Thoracic aorta (tissue), 2 donors: ENCODE measurements at places on chromosomes 13 and 19.

GRCh38 chr13:41587490-41587889 is 130.1 kb downstream of the RGCC start:
- DNase-seq, result no peak

- no peak for DNase-seq
Observed at GRCh38 chr19:49907745-49908446, 11.2 kb upstream of the IL4I1 start.

DNA sequence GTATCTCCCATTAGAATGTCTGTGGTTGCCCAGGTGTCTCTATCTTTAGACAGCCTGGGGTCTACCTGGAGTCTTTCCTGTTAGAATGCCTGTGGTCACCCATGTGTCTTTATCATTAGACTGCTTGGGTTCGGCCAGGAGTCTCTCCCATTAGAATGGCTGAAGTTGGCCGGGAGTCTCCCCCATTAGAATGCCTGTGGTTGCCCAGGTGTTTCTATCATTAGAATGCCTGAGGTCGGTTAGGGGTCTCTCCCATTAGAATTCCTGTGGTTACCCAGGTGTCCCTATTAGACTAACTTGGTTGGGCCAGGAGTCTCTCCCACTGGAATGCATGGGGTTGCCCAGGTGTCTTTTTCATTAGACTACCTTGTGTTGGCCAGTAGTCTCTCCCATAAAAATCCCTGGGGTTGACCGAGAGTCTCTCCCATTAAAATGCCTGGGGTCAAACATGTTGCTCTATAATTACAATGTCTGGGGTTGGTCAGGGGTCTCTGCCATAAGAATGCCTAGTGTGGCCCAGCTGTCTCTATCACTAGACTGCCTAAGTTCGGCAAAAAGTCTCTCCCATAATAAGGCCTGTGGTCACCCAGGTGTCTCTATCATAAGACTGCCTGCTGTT is 1448.7 kb downstream of the UQCRFS1 start:
- DNase-seq, result no peak

DNA sequence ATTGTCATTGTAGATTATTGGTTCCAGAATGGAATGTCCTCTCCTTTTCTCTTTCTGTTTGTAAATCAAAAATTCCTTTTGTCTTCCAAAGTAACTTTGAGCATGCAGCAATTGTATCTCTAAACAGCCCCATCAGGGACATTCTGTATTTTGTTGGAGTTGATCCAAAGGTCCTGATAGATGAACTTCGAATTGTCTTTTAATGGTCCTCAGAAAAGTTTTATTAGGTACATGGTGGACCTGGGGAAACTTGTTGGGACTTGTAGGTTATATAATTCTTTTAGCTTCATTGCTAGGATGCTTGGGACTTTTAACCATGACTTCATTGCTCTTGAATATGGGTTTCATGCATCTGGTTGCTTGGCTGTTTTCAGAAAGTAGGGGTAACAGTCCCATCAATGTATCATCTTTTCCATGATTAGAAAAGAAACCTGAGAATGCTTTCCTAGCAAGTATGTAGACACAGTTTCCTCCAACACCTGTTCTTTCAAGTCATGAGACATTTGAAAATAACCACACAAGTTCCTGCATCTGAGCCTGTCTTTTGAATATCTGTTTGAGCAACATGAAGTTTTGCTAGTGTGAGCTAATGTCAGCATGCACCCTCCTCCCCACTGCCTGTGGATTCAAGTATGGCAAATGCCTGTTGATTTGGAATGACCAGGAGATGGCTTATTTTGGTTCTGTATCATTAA is 413.1 kb downstream of the KCNRG start:
- no peak for DNase-seq

- DNase-seq, result no peak
Observed at GRCh38 chr19:2160379-2160778, 3.4 kb upstream of the DOT1L start.

DNA sequence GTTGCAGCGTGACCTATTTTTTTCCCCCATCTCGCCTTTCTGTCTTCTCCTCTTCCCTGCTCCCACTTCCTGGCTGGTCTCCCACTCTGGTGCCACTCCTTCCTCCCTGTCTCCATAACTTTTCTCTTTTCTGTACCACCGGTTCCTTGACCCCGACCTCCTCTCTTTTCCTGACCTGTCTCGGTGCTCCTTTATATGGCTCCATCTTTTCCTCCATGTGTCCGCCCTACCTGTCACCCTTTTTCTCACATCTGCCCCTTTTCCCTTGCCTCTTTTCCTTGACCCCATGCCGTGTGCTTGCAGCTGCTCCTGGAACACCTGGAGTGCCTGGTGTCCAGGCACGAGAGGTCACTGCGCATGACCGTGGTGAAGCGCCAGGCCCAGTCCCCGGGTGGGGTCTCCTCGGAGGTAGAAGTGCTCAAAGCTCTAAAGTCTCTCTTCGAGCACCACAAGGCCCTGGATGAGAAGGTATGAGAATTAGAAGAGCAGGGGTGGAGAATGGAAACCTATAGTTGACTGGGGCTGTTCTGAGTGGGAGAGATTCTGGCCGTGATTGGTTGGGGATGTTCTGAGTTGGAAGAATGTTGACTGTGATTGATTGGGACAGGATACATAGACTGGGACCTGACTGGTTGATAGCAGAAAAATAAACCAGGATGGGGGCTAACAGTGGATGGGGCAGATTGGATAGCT is 9.3 kb downstream of the PPFIA3 start:
- DNase-seq, result no peak

- DNase-seq, result no peak
Observed at GRCh38 chr19:35268536-35269437, at the start of gene USF2. Gene USF2, plus strand, starts transcription at chr19:35268962. Its CDS starts 140 bp downstream, at chr19:35269102.

- no peak for DNase-seq
Observed at GRCh38 chr13:110371550-110372465, 64.7 kb downstream of the COL4A2 start.

GRCh38 chr19:6590827-6591319 is at the start of gene CD70:
Gene CD70, minus strand, starts transcription at chr19:6591150. Its CDS starts 148 bp downstream, at chr19:6591002.
- no peak for DNase-seq

DNA sequence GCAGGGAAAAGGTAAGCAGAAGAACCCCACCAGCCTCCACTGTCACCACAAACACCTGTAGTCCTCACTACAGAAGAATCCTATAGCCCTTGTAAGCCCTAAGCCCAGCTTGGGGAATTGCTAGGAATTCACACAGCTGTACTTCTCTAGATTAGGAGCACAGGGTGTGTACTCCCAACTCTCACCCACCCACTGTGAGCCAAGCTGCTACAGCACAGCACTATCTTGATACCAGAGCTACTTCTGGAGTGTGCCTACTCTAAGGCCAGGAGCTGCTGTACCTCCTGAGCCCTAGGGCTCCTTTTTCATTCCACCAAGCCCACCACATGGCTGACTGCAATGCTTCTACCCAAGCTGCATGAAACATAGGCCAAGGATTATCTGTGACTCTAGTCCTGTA is 122.3 kb upstream of the WASF3 start:
- no peak for DNase-seq
